ENCODE measurements at places on chromosomes 7 and 10.

GRCh38 chr10:4249841-4250586 is 465.0 kb upstream of the KLF6 start:
- no peak for DNase-seq

DNA sequence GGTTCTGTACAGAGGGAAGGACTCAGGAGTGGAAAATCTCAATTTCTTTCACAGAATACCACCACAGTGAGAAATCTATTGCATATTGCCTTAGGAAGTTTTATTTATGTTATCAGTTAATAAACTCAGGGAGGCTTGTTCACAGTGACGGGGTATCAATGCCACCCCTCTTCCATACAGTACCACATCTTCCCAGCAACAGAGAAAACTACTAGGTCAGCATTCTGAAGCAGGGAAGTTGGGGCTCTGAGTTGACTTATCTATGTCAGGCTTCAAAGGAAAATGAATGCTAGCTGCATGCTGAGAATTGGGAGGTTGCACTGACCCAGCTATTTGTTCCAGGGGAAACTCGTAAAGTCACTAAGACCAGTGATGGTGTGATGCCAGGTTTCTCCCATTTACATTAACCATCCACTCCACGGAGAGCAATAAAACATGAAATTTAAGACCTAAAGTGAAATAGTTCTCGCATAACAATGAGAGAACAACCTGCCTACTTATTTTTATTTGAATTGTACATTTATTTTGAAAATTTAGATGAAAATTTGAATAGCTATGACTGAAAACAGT is 266.7 kb downstream of the RNLS start:
- no peak for DNase-seq

DNA sequence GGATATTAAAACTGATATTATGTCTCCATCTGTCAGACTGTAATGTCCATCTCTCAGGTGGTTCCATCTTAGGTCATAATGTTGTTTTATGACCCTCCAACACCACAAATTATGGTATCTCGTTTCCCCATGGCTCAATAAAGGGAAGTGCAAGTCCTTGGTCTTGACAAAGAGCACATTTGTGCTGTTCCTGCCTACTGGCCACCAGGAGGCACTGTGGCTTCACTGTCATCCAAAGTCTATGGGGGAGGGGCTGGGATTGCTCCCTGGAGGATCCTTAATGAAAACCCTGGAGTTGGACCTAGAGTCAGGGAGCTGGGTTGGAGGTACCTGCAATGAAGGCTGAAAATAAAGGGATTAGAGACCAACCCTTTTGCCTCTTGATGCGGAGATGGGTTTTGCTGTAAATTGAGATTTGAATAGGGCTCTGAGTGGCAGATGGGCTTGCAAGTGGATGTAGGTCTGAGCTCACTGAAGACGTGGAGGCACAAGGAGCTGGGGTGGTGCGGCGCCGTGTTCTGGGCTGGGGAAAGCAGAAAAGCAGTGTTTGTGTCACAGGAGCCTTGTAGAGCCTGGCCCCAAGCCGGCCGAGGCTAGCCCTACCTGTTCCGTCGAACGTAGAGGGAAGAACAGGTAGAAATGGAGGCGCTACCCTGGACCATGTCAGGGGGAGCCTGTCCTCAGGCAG is 180.5 kb upstream of the PRSS58 start:
- no peak for DNase-seq

GRCh38 chr10:88401671-88402347 is 181.3 kb downstream of the RNLS start:
- DNase-seq: no peak

DNA sequence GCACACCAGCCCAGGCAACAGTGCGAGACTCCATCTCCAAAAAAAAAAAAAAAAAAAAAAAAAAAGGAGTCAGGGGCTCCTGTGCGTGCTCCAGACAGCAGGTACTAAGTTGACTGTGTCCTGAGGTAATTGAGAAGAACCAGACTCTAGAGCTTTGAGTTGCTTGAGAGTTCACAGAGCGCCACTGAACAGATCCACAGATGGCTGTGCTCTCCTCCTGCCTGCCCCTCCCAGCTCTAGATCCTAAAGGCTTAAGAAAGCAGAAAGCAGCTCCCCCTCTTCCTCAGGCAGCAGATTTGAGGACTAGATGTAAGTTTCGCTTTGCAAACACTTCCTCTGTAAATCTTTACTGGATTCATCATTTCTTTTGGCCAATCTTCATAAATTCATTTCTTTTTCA is 38.7 kb downstream of the SHH start:
- DNase-seq: no peak

DNA sequence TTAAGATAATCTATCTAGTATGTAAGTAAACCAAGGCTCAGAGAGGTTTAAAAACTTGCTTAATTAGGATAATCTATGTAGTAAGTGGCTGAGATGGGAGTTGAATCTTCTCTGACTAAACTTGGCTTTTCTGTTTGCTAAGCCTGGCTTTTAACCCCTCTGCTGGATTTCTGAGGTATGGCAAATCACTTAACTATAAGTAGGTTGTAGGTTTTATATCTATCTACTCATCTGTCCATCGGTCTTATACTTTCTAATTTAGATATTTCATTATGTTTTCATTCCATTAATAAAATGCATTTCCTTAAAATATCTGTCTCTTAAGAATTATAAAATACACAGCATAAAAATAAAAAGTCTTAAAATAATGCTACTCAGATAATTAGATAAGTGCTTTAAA is 59.4 kb downstream of the ST7 start:
- no peak for DNase-seq

DNA sequence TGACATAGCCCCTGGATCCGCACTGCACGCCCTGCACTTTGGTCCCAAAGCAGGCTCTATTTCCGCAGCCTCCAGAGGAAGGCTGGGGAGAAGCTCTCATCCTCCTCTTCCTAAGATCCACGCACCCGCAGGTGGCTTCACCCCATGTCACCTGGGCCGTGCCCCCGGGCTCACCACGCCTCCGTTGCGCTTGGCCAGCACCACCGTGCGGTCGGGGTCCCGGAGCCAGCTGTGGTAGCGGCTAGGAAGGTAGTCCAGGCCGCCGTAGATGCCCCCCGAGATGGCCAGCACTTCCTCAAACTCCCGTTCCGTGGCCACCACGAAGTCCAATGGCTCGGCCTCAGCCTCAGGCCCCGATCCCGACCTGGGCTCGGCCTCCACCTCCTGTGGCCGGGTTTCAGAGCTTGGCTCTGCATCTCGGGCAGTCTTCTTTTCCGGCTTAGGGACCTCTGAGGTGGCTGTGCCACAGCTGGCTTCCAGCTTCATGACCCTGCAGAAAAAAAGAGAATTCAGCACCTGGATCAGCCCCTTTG is 5.7 kb downstream of the NAT16 start:
- DNase-seq: no peak

GRCh38 chr10:69904533-69904932 is 102.8 kb downstream of the COL13A1 start:
- DNase-seq: no peak

DNA sequence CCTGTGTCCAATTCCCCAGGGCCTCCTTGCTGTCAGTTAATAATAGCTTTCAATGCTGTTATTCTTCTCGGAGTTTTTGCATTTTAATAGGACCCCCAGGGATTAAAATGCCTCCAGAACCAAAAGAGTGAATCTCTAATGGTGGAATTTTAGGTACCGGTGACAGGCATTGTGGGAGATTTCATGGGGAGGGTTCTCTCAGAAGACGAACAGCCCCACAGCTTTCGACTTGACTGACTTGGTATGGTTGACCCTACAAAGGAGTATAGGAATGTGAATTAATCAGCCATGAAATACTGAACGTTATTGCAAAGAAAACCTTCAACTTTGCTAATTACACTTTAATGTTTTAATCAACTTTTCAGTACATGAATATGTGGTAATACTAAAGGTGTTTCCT is 206.3 kb upstream of the FZD8 start:
- no peak for DNase-seq

DNA sequence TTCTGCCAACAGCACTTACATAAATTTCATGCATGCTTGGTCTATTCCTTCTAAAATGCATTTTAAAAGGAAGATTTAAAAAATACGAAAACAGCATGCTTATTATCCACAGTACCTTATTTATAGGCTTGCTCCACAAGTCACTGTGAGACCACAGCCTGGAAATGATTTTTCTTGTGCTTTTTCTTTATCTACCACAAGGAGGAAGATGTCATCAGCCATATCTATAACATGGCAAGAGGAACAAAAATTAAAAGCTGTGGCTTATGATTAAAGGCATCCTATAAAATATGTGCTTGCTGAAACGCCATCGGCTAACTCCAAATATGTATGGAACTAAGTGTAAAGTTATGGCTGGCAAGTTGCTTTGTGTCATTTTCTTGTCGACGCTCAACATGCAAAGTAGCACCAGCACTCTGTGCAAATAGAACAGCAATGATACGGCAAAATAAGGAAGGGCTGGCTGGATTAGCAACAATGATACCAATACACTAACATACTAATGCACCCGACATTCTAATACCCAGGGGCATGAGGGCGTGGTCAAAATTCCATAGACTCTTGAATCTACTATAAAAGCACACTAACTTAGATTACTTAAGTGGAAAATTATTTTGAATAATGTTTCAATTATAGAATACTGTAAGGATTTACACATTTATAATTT is 41.2 kb upstream of the AKR1E2 start:
- DNase-seq: no peak

DNA sequence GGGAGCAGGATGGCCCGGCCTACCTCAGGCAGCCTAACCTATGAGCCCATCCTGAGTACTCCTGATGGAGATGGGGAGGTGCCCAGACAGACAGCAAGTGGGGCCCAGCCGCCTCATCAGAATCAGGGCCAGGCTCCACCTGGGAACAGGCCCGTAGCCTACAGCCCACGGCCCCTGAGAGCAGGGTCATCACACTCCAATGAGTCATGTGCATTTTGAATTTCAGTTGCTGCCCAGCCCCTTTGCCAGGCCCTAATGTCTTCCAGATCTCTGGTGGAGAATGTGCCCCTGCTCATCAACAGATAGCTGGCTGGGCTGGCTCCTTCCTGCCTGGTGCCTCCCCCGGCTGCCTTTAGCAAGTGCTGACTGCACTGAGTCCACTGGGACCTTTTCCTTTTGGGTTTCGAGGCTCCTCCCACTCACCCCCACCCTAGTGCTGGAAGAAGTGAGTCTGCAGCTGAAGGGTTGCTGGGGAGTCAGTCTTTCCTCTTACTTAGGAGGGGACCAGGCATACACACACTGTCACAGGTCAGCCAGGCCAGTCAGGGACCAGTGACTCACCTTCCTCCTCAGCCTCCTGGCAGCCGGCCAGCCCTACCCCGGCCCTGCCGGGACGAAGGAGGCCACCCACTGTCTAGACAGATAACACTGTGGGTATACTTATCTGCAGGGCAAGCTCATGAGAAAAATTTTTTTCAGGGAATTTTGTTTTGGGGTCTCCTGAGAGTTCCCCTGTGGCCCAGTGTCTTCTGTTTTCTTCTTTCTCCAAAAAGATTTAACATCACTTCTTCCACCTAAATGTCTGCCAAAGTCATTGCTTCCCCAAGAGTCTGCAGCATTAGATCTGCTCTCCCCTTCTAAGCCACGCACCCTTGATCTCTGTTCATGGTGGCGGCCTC is 9.1 kb upstream of the ASIC3 start:
- DNase-seq: no peak

- no peak for DNase-seq
Measured at GRCh38 chr10:26494018-26494417, 55.9 kb downstream of the APBB1IP start.

DNA sequence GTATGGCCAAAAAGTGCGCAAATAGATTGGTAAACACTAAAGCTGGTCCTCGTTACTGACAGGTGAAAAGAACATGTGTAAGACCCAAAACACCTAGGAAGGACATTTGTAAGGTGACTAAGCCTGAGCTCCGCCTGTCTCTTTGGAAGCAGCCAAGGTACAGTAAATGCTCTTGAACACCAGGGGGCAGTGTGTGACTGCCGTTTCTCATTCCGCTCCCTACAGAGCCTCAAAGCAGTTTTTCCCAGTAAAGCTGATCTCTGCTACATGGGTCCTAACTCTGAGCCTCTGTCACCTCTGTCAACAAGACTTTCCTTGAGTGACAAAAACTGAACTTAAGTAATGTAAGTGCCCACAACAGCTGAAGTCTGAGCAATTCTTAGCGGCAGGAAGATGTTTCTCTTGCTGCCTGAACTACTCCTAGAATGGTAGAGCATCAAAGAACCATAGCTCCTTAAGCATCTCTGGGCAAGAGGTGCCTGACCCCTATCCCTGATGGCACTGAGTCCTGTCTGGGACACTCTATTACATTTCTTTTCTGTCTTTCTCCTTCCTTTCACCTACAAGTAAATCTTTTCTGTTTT is 238.0 kb upstream of the INHBA start:
- DNase-seq: peak; percentile 59

DNA sequence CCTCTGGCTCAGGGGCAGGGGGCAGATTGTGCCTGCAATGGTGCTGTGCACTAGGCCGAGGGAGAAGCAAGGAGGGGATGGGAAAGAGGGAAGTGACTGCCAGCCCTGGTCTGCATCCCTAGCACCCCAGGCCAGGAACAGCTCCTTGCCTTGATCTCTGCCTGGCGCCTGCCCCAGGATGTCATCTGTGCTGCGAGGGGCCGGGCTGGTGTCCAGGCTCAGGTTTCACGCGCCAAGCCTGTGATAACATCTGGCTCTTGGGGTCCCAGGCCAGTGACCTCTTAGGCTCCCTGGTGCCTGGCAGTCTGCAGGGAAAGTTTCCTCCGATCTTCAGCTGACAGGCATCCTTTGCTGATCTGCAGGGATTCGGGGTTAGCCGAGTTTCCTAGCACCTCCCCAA is 193.5 kb upstream of the GPR26 start:
- DNase-seq: no peak

- DNase-seq: no peak
Measured at GRCh38 chr7:28536259-28536658, 123.9 kb downstream of the CREB5 start.

- DNase-seq: no peak
Measured at GRCh38 chr7:79452032-79452494, 1.4 kb downstream of the MAGI2 start.

DNA sequence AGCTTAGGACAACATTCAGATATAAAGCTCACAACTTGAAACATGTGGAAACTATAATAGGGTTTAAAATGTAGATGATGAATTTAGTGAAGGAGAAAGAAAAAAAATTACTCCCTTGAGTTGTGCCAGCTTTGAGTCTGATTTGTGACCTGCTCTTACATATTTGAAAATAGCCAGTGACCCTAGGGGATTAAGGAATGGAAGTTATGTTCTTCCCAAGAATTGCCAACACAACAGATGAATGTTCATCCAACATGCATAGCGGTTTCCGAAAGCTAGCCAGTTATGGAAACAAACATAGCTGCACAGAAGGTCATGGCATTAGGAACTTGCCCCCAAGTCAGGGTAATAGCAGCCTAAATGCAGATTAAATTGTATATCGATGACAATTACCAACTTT is 10.8 kb downstream of the TMEM196 start:
- no peak for DNase-seq

GRCh38 chr10:110885932-110886674 is 14.4 kb downstream of the PDCD4 start:
- DNase-seq: no peak

GRCh38 chr10:83165265-83165664 is 974.0 kb upstream of the GHITM start:
- no peak for DNase-seq

GRCh38 chr10:36450380-36450779 is 675.0 kb upstream of the ANKRD30A start:
- no peak for DNase-seq

- no peak for DNase-seq
Measured at GRCh38 chr10:56146806-56147205, 214.3 kb downstream of the ZWINT start.

GRCh38 chr10:108388706-108389105 is 1224.2 kb upstream of the SORCS1 start:
- DNase-seq: no peak

GRCh38 chr7:98322331-98323270 is 41.1 kb downstream of the BRI3 start:
- DNase-seq: no peak

Measured in NCI-H2029 treated with DMSO at 0.1 percent for 48 hours (cell line).